ENCODE measurements at places on chromosomes 1 and 21.

GRCh38 chr1:73821520-73821919 lies 376.5 kb downstream of the LRRIQ3 start:
- no peak for DNase-seq

DNA sequence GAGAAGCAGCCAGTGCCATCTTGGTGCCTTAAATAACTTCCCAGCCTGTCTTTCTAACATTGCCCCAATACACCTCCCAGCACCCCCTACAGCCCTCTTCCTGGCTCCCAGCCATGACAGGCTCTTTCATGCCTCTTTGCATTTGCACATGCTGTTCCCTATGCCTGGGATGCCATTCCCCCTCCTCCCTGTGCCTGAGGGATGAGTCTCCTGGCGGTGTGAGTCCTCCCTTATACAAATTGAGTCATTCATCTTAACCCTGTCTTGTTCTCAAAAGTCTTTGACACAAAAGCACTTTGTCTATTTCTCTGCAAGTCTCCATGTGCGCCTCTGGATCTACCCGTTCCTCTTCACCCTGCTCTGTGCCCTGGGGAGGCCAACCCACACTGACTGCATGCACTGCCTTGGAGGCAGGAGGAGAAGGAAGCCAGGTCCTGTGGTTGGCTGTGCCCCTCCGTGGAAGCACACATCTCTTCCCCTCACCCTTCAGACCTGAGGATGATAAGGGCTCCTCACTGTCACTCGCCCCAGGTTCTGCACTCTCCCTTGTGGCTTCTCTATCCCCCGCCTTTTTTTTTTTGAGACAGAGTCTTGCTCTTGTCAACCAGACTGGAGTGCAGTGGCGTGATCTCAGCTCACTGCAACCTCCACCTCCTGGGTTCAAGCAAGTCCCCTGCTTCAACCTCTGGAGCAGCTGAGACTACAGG lies 25.1 kb downstream of the CDCP2 start:
- DNase-seq = no peak

- no peak for DNase-seq
Measured at GRCh38 chr1:151616505-151616849, 4.6 kb downstream of the SNX27 start.

- no peak for DNase-seq
Measured at GRCh38 chr1:38578271-38578951, 281.2 kb downstream of the RRAGC start.

GRCh38 chr1:221440658-221441057 lies 301.2 kb downstream of the DUSP10 start:
- DNase-seq = no peak

- DNase-seq = no peak
Measured at GRCh38 chr1:204150702-204151551, 917 bp downstream of the ETNK2 start.
